ENCODE measurements at places on chromosomes 4 and X.
A peak's percentile ranks its signal among the peaks of the same experiment; 100 is the strongest.

DNA sequence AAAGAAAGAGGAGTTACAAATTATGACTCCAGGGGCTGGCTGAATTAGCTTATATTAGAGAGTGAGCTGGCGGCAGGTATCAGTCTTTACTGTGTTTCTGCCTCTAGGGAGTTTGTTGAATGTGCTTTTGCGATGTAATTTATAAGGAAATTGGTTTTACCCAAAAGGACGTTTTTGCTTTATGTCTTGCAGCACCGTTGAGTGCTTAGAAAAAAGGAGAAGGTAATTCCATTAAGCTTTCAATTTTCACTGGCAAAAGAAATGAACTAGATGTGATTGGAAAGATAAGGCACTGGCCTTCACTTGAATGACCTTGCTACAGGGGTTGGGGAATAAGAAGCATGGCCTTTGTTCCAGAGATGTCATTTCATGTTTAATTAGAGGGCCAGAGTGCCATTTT, 74.9 kb upstream of the CBR4 start:
- DNase-seq: no peak

DNA sequence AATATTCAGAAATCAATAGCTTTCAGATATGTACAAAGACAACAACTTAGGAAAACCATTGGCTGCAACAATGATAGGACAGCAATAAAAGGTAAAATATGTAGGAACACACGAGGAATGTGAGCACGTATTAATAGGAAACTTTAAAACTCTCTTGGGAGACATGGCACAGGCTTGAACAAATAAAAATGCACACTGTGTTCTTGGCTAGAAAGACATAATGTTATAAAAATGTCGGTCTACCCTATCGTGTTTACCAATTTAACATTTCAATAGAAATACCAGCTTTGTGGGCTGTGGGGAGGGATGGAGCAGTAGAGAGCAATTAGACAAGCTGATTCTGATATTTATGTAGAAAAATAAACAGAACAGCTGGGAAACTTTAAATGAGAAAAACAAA, 69.0 kb upstream of the FAM9B start:
- DNase-seq: no peak

DNA sequence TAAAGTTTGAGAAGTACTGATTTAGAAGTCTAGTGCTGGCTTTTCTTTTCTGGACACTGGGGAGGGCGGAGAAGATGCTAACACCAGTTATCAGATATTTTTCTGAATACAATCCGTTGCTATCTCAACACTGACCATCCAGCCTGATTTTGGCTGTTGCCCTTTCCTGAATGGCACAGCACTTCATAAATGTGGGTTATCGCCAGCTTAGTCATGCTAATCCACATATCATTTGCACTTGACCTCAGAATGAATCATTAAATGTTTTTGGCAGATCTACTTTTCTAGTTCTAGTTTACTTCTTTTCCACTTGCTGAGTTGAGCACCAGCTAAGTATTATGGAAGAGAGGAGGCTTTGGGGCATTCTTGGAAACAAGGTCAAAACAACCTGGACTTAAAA, 60.8 kb upstream of the ESX1 start:
- no peak for DNase-seq

DNA sequence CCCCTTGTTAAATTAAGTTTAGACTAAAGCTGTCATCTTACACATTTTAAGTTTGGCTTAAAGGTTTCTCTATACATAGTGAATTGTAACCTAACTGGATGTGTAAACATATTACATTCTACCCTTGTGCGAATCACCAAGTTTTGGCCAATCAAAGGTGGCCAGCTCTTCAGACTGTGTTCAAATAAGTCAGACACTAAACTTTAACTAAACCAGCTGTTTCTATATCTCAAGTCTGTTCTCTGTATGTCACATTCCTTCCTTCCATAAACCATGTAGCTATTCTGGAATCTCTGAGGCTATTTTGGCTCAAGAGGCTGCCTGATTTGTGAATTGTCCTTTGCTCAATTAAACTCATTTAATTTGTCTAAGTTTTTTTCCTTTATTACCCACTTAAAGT, 6.7 kb downstream of the SULT1B1 start:
- DNase-seq: no peak

GRCh38 chr4:168797194-168797593, 212.9 kb downstream of the CBR4 start:
- no peak for DNase-seq

GRCh38 chrX:153633607-153634180, 13.3 kb upstream of the DUSP9 start:
- DNase-seq: no peak

- DNase-seq: no peak
These were observed 749.4 kb downstream of the ARAP2 start for GRCh38 chr4:35494955-35495354.

- DNase-seq: peak; percentile 76
These were observed 108.0 kb downstream of the ITM2A start for GRCh38 chrX:79259073-79259689.

DNA sequence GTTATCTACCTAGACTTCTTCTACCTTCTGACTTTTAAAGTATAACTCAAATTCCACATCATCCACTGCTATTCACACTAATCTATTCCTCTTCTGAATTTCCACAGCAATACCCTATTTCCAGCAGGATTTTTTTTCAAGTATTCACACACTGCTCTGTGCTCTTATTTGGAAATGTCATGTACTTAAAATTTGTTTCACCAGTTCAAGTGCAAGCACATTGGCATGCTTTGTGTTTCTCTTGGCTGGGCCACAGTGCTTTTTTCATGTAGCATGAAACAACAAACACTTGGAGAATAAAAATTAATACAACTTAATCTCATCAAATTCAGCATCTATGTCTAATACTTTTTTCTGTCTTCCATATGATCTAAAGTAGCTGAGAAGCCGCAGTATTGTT, 161.8 kb upstream of the PCDH18 start:
- DNase-seq: no peak

GRCh38 chr4:140088323-140088967, 65.5 kb downstream of the MAML3 start:
- DNase-seq: no peak

DNA sequence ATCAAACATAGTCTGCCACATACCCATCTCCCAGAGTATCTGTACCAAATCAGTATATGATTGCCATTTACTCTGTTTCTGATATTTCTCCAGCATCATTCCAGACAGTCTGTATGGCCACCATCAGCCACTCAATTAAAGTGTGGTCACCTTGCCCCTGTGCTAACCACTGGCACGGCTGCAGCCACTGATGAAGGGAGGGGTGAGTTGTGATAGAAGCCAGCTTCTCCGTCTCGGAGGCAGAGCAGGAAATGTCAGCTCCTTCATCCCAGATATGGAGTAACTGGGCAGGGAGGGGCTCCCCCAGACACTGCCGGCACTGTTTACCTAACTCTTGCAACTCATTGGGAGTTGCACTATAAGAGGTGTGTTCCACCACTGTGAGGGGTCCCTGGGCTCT, 30.3 kb downstream of the CXCL13 start:
- no peak for DNase-seq

GRCh38 chr4:15444879-15445547, 17.2 kb downstream of the C1QTNF7 start:
- DNase-seq: no peak

GRCh38 chr4:101221294-101221693, 126.0 kb downstream of the PPP3CA start:
- no peak for DNase-seq

- DNase-seq: no peak
These were observed 8.3 kb downstream of the CTAG1A start for GRCh38 chrX:154593201-154593600.

DNA sequence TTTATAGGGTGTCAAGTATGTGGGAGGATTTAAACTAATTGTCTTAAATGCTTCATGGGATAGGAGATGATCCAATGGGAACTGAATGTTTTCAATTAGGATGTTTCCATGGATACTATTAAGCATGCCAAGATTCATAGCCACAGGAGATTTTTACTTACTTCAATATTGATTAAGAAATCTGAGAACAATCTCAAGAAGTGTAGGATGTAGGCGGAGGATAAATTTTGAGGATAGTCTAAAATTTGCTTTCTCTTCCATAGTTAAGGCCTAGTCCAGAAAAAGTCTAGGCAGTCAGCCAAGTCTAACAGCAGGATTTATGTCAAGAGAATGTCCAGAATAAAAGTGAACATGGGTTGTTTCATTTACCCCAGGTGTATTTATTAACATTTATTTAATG, 32.8 kb downstream of the REPS2 start:
- DNase-seq: no peak

- DNase-seq: no peak
These were observed 28.6 kb downstream of the RGS12 start for GRCh38 chr4:3321295-3321889.

DNA sequence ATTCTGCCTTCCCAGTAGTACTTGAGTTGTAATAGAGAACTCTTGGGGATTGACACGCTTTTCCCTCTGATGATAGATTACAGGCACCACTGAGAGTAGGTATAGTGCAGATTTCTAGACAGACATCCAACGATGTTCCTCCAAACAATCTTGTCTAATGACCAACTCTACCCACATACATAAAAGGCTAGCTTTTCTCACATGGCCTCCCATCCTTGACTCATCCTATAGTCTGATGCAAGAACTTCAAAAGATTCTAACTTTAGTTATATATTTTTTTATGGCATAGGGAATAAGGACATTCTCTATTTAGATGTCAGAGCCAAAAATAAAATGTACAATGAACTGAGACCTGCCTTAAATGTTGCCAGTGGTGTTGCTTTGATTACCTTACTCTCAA, 60.9 kb downstream of the GLRA2 start:
- no peak for DNase-seq

GRCh38 chrX:13283512-13283911, 36.3 kb downstream of the ATXN3L start:
- DNase-seq: no peak

DNA sequence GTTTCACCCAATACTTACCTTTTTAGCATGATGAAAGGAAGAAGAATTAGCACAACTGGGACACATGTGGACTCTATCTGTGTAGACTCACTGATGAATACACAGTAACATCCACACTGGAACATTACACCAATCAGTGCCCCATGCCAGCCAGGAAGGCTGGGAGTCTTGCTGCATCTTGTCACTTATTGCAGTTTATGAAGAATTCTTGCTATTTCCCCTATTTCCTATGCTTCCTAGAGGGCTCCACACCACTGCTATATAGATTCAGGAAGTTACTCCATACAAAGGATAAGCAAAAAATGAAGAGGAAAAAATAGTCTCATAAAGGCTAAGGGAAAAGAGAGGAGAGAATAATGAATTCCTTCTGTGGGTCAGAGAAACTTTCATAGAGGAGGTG, 201.0 kb downstream of the CAMK2D start:
- no peak for DNase-seq
